Testis (tissue), 5 donors: ENCODE measurements at places on chromosomes 4 and X. TPM values are rescaled to one million over a fixed set of nuclear protein-coding genes. Genes with fewer than 3 reads are reported as not detected.
A peak's percentile ranks its signal among the peaks of the same experiment; 100 is the strongest.

DNA sequence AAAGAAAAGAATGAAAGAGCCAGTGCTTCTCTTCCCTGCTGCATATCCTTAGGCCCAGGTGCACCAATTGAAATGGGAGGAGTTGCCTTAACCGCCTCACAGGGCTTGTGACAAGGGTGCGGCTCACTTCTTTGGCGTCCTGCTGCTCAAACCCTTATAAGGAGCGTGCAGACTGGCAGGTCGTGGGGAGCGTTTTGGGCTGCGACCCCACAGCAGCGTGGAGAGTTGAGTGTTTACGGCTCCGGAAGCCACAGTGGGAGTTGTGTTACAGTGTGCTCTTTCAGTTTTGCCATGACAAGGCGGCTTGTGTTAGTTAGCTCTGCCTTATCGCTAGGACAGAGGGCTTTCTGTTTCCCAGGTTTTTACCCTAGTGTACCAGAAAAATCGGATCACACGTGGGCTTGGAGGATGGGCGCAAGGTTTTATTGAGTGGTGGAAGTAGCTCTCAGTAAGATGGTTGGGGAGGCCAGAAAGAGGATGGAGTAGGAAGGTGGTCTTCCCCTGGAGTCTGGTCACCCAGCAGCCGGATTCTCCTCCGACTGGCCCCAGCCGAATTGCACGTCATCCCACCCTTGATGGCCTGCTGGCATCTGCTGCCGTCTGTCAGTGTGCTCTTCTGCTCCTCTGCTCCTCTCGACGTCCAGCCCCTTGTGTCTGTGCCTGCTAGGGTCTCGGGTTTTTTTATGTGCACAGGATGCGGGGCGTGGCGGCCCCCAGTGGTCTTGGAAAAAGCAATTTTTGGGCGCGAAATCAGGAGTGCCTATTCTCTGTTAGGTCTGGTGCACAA, 718.9 kb downstream of the ARAP2 start:
- no peak for DNase-seq

GRCh38 chr4:188008377-188008776, 12.8 kb downstream of the ZFP42 start:
- DNase-seq = no peak

GRCh38 chr4:140851032-140851636, 94.9 kb upstream of the TBC1D9 start:
- peak; percentile 65 for DNase-seq

DNA sequence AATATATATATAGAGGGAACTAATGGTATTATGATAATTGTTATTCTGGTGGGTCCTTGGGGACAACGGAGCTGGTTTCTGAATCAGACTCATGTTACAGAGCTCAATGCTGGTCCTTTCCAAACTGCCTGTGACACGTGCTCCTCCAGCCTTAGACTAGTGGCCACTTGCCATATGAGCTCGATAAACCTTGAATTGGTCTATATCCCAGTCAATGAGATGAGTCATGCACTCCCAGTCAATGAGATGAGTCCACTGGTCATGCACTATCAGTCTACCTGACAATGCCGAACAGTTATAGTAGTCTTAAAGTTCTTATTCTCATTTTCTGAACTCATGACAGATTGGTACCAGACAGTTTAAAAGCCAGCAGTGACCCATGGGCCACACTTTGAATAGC, 325.2 kb downstream of the LDB2 start:
- no peak for DNase-seq

- no peak for DNase-seq
Measured at GRCh38 chr4:5378002-5378401, 326.7 kb downstream of the STK32B start.

- DNase-seq = no peak
Measured at GRCh38 chr4:184941671-184942418, 76.4 kb upstream of the HELT start.

- no peak for DNase-seq
Measured at GRCh38 chrX:15790769-15791290, 546 bp downstream of the ZRSR2 start.

DNA sequence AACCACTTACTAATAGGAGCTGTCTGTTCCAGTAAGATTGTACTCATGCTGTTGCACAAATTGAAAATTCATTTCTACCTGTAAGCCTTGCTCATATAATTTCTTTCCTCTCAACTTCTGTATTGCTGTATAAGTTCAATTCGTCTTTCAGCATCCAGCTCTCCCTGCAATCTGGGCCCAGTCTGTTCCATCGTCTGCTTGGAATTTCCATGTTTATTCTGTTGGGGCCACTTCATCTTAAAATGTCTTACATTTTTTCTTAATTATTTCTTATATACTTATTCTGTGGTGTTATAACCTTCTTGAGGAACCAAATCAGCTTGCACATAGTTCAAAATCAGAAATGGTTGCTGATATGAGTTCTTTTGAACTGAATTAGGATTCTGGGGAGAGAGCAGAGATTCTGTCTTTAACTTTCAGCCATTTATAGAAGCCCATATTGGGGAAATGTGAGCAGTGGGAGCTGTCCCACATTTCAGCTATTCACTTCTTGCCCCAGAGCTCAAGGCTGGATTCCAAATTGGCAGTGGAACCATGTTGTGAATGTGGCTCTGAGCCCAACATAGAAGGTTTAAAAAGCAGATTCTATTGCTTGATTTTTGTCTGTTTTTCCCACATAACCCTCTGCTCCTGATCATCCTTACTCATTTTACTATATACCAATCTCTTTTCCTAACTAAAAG, 291.9 kb downstream of the BMPR1B start:
- DNase-seq = no peak

Gene MTNR1A
- 1.9 TPM for total RNA-seq

Gene PNCK
- 41.0 TPM for total RNA-seq
